ENCODE measurements at places on chromosomes 1 and 21. TPM values are rescaled to one million over a fixed set of nuclear protein-coding genes. Genes with fewer than 3 reads are reported as not detected.

Gene TMOD4
- 50.6 TPM for total RNA-seq

Gene LRRC53
- total RNA-seq = not detected

Gene SPRR2E
- total RNA-seq = not detected

Gene PRRC2C
- 32.4 TPM for total RNA-seq

Gene FCRL1
- under 0.01 TPM for total RNA-seq

Gene CLCNKB
- total RNA-seq = not detected

Gene S100A3
- not detected for total RNA-seq

Gene OR10Z1
- total RNA-seq = not detected

Gene SLAMF6
- 0.52 TPM for total RNA-seq

Gene KCNK2
- 2.6 TPM for total RNA-seq

Gene CCDC30
- total RNA-seq = 1.0 TPM

Gene TTC22
- not detected for total RNA-seq

Gene CFAP107
- under 0.01 TPM for total RNA-seq

Gene EDARADD
- under 0.01 TPM for total RNA-seq

Gene NUP210L
- total RNA-seq = under 0.01 TPM

Gene KCNJ10
- 0.52 TPM for total RNA-seq

Gene CNKSR1
- total RNA-seq = not detected

Gene OR2T11
- total RNA-seq = not detected

Gene ERVH48-1
- not detected for total RNA-seq

Gene MYOG
- 247 TPM for total RNA-seq

Gene CFAP74
- under 0.01 TPM for total RNA-seq

Gene CFHR1
- 1.6 TPM for total RNA-seq

Gene KIAA0040
- total RNA-seq = 5.2 TPM

Gene AK5
- total RNA-seq = 11.5 TPM

Gene KIAA1614
- total RNA-seq = 13.6 TPM

Gene CLIC6
- under 0.01 TPM for total RNA-seq

Gene RBBP4
- total RNA-seq = 104 TPM

Gene ATF3
- 4.7 TPM for total RNA-seq

Gene SPRR2F
- total RNA-seq = not detected

Gene NGF
- 2.1 TPM for total RNA-seq

Gene FMO3
- total RNA-seq = not detected

Gene DNASE2B
- not detected for total RNA-seq

Gene RNF223
- total RNA-seq = not detected

All from skeletal muscle tissue (tissue), 5 donors.